Activated T-helper 1 cell treated with anti-CD3 and anti-CD28 coated beads, Interleukin-12 subunit alpha, Interleukin-12 subunit beta, Interleukin-2, Interleukin-4 antibody, amounts not matched to agents 30 ng/mL and 10 ng/mL and 1 ng/mL, durations not matched to agents 14 hours and 24 hours and 36 hours (primary cell): ENCODE measurements at places on chromosomes 13 and 19.

DNA sequence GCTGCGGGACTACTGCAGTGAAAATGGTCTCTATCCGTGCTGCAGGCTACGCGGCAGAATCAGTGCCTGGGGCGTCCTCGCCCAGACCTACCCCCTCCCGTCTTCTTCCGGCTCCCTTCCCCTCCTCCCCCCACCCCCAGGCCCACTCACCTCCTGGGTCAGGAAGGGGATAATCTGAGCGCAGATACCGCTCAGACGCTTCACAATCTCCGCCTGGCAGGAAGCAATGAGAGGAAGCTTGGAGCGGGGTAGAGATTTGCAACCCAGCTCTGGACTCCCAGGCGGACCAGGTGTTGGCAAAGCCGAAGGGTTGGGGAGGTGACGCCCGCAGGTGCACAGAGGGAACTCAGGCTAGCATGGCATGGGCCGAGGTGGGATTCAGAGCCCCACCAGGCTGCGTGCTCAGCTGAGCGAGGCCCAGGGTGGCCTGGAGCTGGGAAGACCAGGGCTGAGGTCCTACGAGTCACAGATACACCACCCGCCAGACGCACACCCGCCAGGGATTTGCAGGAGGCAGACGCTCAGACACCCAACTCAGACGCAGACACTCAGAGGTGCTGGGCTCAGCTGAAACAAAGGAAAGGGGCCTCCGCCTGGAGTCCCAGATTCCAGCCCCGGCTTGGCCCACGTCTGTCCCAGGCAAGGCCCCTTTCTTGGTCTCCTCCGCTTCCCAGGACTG lies 4.1 kb downstream of the TLE2 start:
- no peak for DNase-seq

GRCh38 chr19:39996218-39996810 lies 546 bp upstream of the ZNF546 start:
- no peak for DNase-seq

GRCh38 chr19:58482372-58482771 lies 6.2 kb downstream of the ZNF446 start:
- DNase-seq = no peak

GRCh38 chr13:92716749-92717148 lies 509.9 kb upstream of the GPC6 start:
- no peak for DNase-seq

DNA sequence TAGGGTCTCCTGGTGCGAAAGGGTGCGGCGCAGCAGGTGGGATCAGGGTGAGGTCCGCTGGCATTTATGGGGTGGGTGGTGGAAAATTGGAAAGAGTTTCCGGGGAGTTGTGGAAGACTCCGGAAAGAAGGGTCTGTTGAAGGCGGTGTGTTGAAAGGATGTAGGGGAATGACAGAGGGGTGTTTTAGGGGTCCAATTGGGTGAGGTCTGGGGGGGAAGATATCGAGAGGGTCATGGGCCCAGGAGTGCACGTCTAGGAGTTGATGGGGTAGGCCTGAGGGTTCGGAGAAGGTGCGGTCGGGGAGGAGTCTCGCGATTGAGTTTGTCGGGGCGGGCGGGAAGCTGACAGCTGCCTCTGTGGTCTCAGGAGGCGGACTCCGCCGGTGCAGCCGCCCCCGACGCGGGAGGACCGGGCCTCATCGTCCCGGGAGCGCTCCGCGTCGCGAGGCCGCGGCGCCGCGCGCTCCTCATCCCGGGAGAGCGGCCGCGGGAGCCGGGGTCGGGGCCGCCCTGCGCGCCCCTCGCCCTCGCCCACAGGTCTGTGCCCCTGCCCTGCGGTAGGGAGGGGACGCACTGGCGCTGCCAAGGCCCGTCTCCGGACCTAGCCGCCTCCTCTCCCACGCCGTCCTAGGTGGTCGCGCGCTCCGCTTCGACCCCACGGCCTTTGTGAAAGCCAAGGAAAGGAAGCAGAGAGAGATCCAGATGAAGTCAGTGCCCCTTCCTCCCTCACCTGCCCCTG lies 7.0 kb downstream of the PGLYRP1 start:
- peak; percentile 24 for DNase-seq

DNA sequence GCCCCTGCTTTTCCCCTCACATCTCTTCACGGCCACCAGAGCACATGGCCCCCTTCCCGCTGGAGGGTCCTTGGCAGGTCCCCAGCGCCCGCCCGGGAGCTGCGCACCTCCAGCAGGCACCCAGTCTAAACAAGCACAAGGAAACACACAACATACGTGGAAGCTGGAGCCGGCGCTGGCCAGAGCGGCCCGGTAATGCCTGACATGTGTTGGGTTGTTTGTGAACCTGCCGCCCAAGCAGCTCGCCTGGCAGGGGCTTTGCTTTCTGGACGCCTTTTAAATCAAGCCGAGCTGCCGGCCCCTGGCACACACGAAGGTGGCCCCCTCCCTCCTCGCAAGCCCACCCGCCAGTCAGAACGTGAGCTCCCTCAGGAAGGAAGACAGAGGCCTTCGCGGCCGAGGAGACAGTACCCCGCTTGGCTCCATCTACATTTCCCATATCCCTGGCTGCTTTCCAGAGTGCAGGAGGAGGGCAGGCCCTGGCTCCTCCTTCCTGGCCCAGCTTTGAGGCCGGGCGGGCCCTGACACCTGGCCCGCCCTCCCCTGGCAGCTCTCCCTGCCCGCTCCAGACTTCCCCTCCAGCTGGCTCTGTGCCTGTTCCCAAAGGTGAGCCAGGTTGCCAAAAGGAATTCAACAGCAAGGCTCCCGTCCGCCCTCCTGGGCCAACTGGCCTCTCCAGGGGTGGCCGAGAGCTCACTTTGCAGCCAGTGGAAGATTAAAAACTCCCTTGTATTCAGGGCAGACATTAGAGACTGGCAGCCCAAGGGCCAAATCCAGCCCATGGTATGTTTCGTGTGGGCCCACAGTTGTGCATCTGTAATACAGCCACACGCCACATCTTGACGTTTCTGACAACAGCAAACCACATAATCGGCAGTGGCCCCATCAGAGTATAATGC lies 28.7 kb downstream of the COMP start:
- no peak for DNase-seq

DNA sequence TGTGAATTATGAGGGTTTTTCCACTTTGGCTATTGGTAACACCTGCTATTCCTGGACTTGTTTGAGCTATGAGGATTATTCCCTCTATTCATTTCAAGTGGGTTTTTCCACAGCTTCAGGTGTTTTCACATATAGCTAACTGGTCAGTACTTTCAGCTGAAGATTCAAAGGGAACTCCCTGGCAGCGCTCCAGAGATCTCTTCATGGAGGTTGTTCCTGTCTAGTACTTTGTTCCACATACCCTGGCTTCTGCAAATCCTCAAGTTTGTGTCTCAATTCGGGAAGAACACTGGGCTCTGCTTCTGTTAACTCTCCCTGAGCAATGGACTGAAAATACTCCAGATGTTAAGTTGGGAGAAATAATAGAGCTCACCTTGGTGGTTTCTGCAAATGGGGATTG lies 5.6 kb upstream of the ZNF607 start:
- DNase-seq = no peak

GRCh38 chr19:48396824-48397176 lies 3.3 kb downstream of the GRIN2D start:
- DNase-seq = no peak

GRCh38 chr13:35930665-35931631 lies 200.2 kb downstream of the DCLK1 start:
- DNase-seq = no peak

DNA sequence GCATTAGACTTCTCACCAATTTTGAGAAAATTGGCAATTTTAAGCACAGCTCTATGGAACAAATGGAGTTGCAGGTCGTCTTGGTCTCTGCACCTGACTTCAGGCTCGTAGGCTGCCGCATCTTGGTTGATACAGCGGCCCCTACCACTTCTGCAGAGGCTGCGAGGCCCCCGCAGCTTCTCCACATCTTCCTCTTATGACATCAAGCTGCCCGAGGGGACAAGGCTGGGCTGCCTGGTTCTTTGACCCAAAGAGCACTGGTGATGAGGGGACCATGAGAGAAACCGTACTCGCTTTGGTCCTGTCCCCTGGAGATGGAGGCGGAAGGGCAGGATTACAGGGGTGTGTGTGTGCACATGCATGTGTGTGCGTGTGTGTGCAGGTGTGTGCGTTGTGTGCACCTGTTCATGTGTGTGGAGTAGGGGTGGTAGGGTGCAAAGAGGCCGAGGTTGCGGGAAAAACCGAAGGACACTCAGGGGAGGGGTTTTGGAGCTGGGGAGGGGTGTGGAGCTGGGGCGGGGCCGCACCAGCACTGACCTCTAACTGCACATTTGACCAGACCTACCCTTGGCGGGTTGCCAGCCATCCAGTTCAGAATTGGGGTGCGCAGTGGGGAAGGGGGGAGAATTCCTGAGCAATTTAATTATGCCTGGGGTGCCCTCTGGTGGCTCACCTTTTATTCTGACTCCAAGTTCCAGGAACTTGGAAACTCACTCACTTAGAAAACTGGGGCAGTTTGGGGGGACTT lies 65.1 kb upstream of the ARHGEF7 start:
- no peak for DNase-seq

GRCh38 chr19:2278459-2279158 lies 3.4 kb downstream of the PEAK3 start:
- DNase-seq = no peak

DNA sequence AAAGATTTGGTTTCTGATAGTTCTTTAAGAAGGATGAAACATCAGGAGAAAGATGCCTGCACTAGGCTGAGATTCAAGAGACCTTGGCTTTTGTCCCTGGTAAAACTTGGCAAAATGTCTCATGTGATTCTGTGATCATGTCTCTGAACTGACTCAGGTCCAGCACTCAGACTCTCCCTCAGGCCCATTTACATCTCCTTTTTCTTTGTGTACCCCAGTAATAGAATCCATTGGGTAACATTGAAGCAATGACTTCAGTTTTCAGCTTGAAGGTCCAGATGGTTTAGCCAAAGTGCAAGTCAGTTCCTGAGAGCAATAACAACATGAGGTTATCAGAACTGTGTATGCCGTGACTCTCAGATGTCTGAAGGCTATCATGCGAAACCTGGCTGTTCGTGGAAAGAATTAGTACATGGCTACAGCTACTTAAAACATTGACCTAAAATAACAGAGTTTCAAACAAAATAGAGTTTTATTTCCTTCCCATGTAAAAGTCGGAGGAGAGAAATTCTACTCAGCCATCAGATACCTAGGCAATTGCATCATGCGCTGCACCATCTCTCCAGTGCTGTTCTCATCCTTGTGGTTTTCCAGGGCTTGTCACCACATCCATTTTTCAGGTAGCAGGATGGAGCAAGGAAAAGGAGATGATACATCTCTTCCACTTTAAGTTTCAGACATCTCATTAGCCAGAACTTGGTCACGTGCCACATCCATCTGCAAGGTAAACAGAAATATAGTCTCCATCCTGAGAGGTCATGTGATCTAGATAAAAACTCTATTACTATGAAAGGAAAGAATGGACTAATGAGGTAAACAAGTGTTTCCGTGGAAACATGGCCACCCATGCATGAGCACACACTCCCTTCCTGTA lies 117.3 kb downstream of the POSTN start:
- DNase-seq = no peak

- no peak for DNase-seq
Observed at GRCh38 chr13:102295316-102296048, 106.4 kb downstream of the FGF14 start.

- no peak for DNase-seq
Observed at GRCh38 chr19:18768046-18768771, 22.9 kb downstream of the COMP start.

- DNase-seq = no peak
Observed at GRCh38 chr19:751501-752341, 809 bp downstream of the MISP start.

DNA sequence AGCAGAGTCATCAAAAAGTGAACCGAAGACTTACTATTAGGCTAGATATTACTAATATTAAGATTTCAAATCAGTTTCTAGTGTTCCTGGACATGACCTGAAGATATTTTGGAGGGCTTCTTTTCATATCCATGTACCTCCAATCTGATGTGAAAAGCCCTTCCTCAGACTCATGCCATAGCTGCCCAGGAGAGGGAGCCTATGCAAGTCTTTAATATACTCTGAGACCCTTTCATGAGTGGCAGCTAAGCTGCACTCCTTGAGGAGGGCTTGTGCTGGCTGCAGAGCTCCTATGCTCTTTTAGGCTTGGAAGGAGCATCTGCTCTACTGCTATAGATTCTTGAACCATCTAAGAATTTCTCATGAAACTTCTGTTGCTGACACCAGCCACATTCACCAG lies 715.3 kb downstream of the OLFM4 start:
- no peak for DNase-seq

DNA sequence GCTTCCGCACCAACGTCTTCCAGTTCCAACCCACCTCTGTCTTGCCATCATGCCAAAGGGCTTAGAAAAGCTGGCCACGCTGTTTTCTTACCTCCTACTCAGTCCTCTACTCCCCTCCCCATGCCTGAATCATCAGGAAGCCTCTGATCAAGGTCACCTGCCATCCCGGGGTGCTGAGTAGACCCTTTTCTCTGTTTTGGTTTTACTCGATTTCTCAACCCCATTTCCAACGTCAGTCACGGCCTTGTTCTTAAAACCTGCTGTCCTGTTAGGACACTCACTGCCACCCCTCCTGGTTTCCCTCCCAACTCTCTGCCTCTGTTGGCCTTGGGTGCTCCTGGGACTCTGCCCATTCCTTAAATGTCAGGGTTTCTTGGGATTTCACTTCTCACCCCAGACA lies 350.1 kb downstream of the FOXO1 start:
- no peak for DNase-seq

- peak; percentile 67 for DNase-seq
Observed at GRCh38 chr19:51690454-51691073, 2.6 kb upstream of the SPACA6 start.

DNA sequence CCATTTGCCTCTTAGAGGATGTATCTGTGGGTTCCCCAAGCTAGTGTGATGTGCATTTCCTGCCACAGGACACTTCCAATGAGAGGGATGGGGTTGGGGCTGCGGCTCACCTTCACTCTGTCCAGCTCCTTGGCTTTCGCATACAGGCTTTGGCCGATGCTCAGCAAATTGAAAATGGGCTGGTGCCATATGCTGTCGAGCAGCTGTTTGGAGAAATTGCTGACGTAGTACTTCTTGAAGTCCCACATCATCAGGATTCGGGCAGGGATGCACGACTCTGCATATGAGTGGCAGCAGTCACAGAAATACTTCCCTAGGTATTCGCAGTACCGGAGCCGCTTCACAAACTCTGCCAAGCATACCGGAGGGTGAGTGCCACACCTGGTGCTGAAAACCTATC lies 37.0 kb downstream of the RUBCNL start:
- DNase-seq = no peak
